CD4-positive, alpha-beta T cell treated with Interleukin-2 at 100 ng/mL for 4 hours (primary cell): ENCODE measurements at places on chromosomes 16 and 17.

DNA sequence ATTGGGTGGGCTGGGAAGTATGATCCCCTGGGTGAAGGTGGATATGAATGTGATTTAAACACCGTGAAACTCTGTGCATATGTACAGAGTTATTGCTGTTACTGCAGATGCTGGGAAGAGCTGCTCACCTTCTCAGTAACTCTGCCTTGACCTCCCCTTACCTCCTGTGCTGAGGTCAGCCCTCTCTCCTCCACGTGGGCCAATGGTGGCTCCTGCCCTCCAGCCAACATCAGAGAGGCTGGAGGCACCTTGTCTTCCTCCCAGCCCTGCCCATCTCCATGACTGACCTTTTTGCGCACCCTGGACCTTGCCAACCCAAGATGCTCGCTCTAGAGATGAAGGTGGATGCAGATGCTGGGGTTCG is 387 bp upstream of the ASB16 start:
- no peak for DNase-seq

GRCh38 chr17:44105483-44105882 is 18.0 kb downstream of the HDAC5 start:
- no peak for DNase-seq

DNA sequence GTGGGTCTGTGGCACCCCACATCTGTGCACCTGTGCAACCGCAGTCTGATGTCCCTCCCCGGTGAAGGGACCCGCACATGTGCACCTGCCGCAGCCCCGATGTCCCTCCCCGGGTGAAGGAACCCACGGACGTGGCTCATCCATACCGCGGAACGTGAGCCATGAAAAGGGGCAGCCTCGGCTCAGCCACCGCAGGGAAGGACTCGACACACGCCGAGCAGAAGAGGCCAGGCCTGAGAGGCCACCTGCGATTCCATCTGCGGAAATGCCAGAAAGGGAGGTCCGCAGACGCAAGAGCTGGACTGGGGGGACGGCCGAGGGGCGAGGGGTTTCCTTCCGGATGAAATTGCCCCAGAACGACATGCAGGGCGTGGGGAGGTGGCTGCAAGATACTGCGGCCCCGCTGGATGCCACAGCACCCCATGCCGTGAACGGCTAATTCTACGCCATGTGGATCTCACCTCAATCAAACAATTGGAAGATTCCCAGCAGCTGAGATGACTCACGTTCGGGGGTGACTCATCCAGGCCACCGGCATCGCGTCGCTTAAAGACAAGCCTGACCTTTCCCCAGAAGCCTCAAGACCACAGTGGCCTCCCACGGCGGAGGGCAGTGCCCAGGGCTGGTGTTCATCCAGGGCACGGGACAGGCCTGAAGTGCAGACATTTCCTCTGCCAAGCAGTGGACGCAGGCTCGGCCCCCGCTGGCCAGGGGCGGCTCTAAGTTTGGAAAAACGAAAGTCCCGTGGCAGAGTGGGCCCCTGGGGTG is 21.0 kb downstream of the SOX8 start:
- DNase-seq = peak; percentile 81

DNA sequence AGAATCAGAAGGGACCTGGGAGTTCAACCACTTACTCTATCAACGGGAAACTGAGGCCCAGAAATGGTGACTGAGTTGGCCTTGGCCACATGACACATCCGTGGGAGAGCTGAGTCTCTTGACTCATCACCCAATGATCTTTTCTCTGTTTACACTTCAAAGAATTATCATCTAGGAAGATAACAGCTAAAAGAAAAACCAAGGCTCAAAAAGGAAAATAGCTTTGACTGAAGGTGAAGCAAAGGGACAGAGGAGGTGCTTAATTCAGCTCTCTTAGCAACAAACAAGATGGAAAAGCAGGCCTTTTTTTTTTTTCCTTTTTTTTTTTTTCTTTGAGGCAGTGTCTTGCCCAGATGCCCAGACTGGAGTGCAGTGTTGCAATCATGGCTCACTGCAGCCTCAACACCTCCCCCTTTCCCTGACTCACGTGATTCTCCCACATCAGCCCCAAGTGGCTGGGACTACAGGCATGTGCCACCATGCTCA is 16.7 kb downstream of the ERCC4 start:
- DNase-seq = no peak
